Tibial artery (tissue), 4 donors: ENCODE measurements at places on chromosomes 3 and 15.

GRCh38 chr3:42979044-42979972 lies at the start of gene GASK1A:
Gene GASK1A (plus strand): TSS chr3:42979311. CDS start chr3:42979643, 332 bp downstream.
- peak; percentile 77 for DNase-seq

DNA sequence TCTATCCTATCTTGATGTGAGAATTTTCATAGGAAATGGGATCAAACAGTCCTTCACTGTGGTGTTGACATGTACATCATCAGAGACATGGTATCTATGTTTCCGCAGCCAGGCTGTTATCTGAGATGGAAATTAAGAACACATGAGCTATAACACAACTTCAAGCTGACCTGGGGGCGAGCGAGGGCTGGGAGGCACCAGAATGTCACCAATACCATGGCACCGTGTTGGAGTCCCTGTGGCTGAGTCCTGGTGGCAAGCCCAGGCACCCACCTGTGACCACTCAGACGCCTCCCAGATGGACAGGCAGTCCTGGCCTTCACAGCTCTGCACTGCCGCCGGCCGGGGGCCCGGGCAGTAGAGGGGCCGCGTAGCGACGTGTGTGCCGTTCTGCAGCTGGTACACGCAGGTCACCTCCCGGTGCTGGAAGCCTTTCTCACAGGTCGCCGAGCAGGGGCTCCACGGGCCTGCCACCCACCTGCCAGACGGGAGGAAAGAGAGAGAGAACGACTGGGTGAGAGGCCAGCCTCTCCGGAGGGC lies 263.9 kb upstream of the LYSMD4 start:
- no peak for DNase-seq

GRCh38 chr15:34718681-34719665 lies 35.8 kb downstream of the GJD2 start:
- DNase-seq, result no peak

GRCh38 chr15:50627351-50628055 lies 59.1 kb downstream of the TRPM7 start:
- DNase-seq, result no peak

GRCh38 chr3:142211034-142211433 lies 14.4 kb downstream of the GK5 start:
- DNase-seq, result no peak

DNA sequence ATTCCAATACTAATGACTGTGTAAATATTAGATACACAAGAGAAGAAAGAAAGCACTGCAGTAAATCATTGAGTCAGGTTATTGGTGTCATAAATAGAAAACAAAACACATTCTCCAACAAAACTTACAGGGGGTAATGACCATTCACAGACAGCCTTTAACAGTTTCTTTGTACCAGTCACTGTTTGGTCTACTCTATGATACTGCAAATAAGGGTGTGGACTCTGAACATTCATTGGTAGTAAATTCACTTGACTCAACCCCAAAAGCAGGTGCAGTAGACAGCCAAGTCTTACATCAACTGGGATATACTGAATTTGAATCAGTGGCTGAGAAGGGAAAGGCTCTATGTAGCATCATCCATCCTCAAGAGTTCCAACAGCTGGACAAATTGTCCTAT lies 463.5 kb downstream of the FOXP1 start:
- no peak for DNase-seq

- no peak for DNase-seq
These were observed 25.6 kb downstream of the RPL22L1 start for GRCh38 chr3:170844377-170844776.

DNA sequence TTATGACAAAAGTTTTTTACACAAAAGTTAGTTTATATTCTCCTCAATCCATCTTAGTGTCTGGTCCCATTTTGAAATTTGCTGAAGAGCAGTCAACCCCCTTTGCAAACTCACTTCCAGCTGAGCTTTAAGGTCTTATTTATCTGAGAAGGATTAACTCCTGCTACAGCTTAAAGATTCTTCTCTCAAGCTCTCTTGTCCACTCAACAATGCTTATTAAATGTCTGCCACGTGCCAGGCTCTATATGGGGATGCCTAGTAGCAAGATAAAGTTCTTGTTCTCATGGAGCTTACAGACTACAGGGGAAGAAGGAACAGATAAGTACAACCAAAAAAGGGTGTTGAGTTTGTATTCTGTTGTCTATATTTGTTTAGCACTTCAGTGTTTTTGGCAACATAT lies 18.7 kb downstream of the TMPRSS7 start:
- DNase-seq, result no peak

DNA sequence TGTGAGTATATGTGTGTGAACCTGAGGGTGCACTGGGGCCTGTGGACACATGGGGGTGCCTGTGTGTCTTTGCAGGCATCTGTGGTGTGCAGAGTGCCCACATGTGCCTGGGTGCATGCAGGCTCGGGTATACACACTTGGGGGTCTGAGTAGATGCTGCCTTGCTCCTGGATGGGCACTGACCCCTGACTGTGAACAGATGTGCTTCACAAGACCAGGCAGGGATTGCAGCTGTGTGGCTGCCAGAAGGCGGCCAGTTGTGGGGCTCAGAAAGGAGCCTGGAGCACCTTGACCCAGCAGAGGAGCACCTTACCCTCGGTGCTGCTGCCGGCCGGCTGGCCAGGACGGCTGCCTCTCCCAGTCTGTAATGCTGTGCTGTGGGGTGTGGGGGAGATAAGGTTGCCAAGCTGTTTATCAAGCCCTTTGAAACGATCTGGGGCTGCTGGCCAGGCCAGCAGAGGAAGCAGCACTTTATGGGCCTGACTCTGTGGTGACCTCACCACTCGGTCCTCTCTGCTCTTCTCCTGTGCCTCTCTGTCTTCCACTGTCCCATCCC lies 55.5 kb upstream of the MRPS22 start:
- no peak for DNase-seq

DNA sequence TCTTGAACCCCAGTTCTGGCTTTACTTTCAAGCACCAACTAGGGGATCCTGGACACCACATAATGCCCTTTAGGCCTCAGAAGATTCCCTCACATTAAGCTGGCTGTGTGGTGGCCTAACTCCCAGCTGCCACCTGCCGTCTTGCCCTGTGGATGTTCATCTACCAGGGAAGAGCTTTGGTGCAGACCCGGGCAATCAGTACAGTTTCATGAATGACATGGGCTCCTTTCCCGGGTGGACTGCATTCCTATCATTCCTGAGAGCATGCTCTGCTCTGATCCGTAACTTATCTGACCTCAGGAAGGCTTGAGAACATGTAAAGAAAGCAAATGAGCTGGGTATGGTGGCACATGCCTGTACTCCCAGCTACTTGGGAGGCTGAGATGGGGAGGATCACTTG lies 50.0 kb upstream of the GSK3B start:
- no peak for DNase-seq

GRCh38 chr15:41848631-41849030 lies 10.0 kb downstream of the PLA2G4B start:
- DNase-seq, result no peak

- DNase-seq, result no peak
These were observed 6.1 kb upstream of the CP start for GRCh38 chr3:149227591-149228268.

- peak; percentile 48 for DNase-seq
These were observed 276.4 kb downstream of the XXYLT1 start for GRCh38 chr3:194994551-194994981.

DNA sequence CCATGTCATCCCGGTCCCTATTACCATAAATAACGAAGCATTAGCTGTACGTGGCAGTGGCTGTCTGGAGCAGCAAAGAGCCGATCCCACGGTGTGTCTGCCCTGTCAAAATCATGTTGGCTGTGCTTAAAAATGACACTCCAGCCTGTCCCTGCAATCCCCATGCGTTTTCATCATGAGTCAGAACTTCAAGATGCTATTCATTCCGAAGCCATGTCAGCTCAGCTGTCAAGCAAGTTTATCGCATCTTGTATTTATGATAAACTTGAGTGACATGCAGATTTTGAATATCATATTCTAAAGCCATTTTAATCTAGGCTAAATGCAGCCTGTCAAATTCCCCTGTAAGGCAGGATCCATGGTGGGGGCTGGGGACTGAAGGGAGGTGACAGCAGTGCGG lies 152.4 kb downstream of the TJP1 start:
- DNase-seq, result no peak

GRCh38 chr3:16247282-16248061 lies 17.3 kb downstream of the DPH3 start:
- DNase-seq, result peak; percentile 88

- no peak for DNase-seq
These were observed 530.6 kb upstream of the ROBO2 start for GRCh38 chr3:76509179-76509830.

- no peak for DNase-seq
These were observed 540.6 kb downstream of the NLGN1 start for GRCh38 chr3:173938159-173938558.
